ENCODE measurements at places on chromosomes 2 and 18.

GRCh38 chr2:186379052-186379451 is 107.0 kb upstream of the ZC3H15 start:
- DNase-seq = no peak

- DNase-seq = no peak
Observed at GRCh38 chr2:203533676-203534591, 1.2 kb downstream of the RAPH1 start.

- DNase-seq = no peak
Observed at GRCh38 chr18:24485681-24486080, 25.2 kb downstream of the HRH4 start.

- DNase-seq = no peak
Observed at GRCh38 chr2:125652280-125652679, 1003.7 kb upstream of the GYPC start.

DNA sequence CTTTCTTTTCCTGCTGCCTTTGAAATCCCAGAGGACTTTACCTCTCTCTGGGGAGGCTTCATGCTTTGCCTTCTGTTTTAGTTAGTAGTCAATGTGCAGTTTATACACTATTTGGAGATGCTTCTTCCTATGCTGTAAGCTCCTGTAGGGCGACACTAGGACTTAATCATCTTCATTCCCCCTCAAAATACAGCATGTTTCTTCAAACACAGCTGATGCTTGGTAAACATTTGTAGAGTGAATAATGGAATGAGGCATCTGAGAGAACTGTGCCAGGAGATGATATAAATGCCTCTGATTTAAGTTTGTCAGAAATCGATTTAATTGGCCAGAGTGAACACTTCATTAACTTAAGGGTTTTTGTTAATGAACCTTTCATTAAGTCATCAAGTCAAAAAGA is 43.4 kb downstream of the LHCGR start:
- DNase-seq = no peak

- DNase-seq = no peak
Observed at GRCh38 chr2:176997792-176998169, 214.8 kb upstream of the HNRNPA3 start.

GRCh38 chr2:119487434-119488244 is 36.6 kb downstream of the SCTR start:
- DNase-seq = no peak

GRCh38 chr2:20573620-20574422 is 77.1 kb downstream of the HS1BP3 start:
- peak; percentile 58 for DNase-seq

GRCh38 chr2:122491011-122491410 is 735.6 kb downstream of the TSN start:
- no peak for DNase-seq

DNA sequence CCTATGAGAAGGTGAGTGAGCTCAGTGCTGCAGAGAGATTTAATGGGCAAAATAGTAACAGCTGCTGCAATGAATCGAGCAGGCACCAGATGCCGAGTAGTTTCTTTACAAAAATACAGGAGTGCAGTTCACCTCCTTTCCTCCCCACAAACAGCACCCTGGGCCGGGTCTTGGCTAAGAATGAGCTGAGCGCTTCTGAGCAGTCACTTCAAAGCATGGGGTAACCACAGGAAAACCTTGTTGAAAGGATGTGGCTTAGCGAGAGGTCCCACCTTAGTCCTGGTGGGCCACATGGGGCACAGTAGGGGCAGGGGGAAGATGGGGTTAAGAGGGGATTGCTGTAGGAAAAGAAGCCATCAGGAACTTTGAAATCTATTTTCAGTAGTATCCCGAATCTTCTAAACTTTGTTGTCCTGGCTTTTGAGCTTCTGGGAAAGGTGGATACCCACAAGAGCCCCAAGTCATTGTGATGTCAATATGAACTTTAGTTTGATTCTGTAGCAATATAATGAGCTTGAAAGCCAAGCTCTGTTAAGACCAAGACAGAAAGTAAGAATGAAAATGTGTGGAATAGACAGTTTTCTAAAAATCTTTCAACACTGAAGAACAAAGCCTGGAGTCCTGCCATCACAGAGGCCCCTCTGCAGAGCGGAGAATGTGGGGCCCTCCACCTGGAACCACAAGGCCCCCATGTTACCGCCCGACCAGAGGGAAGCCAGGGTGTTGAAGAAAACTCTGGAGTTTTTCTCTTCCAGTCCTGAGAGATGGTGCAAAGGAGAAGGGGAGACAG is 101.0 kb upstream of the ZNF236 start:
- peak; percentile 11 for DNase-seq

DNA sequence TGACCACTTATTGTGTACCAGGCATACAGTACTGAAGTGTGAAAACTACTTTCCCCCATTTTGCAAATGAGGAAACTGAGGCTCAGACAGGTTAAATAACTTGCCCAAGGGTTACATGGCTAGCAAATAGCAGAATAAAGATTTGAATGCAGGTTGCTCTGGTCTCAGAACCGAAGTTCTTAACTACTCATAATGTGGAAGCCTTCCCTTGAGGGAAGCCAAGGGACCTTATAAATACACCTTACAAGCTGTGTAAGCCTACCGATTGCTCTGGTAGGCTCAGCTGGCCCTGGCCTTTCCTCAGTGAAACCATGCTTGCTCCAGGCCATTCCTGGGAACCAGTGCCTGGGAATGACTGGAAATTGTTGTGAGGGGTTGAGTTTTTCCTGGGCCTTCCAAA is 114.6 kb upstream of the CDCA7 start:
- DNase-seq = no peak

DNA sequence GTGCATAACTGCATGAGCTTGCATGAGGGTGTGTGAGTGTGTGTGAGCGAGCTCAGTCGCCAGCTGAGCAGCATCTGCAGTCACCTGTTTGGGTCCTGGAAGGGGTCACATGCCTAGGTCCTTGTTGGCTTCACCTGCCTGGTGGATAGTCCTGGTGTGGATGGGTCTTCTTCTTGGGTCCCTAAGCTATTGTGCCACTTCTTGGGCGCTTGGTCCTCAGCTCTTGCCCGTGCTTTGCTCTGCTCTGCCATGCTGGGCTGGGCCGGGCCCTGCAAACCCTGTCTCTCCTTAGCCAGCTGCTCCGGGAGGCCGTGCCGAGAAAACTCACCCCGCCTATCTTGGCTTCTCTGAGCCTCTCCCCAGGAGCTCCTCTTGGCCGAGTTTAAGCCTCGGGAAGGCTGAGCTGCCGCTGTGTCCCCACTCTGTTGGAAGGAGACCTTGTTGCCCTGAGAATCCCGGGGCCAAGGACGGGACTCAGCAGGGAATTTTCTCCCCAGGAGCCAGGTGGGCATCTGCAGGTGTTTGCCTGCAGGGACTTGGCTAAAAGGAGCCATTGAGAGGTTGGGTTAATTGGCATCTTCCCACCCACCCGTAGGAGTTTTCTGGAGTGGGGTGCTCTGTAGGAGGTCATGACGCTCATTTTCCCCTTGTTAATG is 300.8 kb downstream of the NDUFA10 start:
- DNase-seq = no peak

DNA sequence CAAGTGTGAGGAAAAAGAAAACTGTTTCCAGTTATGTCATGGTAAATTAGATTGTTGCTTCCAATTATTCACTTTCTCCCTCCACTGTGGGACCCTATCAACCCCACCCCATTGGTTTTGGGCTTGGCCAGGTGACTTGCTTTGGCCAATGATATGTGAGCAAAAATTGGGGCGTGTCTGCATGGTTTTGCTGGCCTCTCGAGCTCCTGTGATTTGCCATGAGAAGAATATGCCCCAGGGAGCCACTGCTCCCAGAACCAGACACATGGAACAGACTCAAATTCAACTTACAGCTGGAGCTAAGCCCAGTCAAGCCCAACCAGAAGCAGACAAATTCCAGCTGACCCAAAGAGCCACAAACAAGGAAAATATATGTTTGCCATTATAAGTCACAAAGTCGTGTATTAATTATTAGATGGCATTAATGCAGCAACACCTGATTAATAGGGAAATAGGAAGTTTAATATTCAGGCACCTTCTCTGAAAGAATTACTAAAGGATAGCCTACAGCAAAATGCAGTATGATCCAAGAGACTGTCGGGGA is 248.9 kb downstream of the ANAPC1 start:
- DNase-seq = no peak

- no peak for DNase-seq
Observed at GRCh38 chr2:196163285-196163684, 8.1 kb downstream of the STK17B start.

- DNase-seq = no peak
Observed at GRCh38 chr2:158743466-158743865, 51.7 kb upstream of the DAPL1 start.

- DNase-seq = no peak
Observed at GRCh38 chr2:186130748-186131641, 355.1 kb upstream of the ZC3H15 start.

- no peak for DNase-seq
Observed at GRCh38 chr18:49596687-49597086, 34.8 kb downstream of the LIPG start.

- DNase-seq = no peak
Observed at GRCh38 chr2:60515721-60516226, 37.7 kb downstream of the BCL11A start.

GRCh38 chr2:161204846-161205245 is 44.6 kb downstream of the TANK start:
- DNase-seq = no peak

DNA sequence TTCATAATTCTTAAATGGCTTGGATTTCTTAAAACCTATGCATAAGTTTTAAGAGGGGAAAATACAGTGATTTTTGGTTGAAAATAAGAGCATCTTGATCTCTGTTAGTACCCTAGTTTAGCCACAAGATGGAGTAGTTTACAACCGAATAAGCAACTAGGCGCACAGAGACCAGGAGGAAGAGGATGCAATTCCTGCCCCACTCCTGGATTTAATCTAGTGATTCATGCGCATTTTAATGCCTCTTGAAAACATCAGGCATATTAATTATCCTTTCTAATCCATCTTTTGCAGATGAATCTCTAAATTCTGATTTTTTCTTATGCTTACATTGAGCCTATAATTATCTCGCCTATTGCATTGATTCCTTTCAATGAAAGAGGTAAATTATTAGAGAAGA is 76.7 kb downstream of the MRPS9 start:
- DNase-seq = peak; percentile 25

- peak; percentile 60 for DNase-seq
Observed at GRCh38 chr2:42809819-42810120, 17.4 kb upstream of the HAAO start.

- DNase-seq = no peak
Observed at GRCh38 chr2:96810783-96811192, 5.3 kb upstream of the CNNM3 start.

- no peak for DNase-seq
Observed at GRCh38 chr2:236166796-236167296, 1.3 kb downstream of the GBX2 start.

DNA sequence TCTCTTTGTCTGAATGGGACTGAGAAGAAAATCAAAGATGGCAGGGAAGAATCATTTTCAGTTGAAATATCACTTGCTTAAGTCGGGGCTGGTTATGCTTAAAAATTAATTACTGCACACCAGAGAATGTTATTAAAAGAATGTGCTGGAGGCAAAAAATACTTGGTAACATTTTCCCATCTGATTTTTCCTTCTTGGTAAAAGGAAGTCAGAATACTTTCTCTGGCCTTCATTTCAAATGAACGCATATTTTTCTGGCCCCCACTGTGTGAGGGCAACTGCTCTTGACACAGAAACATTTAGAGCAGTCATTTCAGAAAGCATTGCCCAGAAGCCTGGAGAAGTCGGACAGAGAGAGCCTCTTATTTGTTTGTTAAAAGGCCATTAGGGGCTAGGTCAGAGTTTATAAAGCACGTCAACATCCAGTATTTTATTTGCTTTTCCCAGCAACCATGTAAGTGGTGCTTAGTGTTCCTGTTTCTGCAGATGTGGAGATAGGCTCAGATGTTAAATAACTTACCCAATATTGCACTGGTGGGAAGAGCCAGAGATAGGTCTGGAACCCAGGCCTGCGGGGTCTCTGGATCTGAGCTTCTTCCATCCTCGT is 32.9 kb upstream of the LYPD6B start:
- DNase-seq = no peak

- no peak for DNase-seq
Observed at GRCh38 chr18:77622009-77622692, 372.5 kb downstream of the GALR1 start.

DNA sequence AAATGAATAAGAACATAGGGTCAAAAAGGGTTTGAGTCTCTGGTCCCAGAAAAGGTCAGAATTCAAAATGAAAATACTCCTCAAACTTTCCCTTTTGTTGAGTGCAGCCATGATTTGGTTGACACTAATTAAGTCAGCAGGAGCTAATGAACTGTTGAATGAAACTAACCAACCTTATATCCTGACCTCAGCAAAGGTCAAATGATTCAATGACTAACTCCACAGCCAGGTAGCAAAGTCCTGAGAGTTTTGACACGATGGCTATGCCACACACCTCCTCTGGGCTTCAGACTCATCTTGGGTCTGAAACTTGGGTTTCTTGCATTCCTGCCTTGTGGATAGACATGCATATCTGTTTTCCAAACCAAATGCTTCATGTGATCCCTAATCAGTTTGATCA is 172.3 kb downstream of the INO80D start:
- DNase-seq = no peak

DNA sequence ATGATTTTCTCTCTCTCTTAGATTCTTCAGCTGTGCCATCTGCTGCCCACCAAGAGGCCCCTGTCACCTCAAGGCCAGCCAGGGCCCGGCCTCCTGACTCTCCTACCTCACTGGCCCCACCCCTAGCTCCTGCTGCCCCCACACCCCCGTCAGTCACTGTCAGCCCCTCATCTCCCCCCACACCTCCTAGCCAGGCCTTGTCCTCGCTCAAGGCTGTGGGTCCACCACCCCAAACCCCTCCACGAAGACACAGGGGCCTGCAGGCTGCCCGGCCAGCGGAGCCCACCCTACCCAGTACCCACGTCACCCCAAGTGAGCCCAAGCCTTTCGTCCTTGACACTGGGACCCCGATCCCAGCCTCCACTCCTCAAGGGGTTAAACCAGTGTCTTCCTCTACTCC is 9.4 kb upstream of the GMPPA start:
- no peak for DNase-seq

GRCh38 chr18:32934201-32934600 is 161.4 kb upstream of the KLHL14 start:
- DNase-seq = no peak

DNA sequence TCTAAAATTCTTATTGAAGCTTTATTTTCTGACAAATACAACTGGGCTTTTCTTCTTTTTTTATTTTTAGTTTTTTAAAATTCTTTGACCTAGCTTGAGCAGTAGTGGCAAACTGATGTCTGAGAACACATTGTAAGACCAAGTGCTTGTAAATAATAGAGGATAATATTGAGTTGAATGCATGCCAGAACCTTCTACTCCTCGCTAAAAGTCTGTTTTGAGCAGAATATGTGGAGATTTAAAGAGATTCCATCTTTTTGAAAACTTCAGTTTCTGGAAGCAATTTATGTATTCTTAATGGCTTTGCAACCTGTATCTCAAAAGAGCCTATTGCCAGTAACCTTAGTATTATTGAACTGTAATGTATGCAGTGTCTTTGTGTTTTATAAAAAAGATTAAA is 148.3 kb downstream of the KCNJ3 start:
- DNase-seq = no peak

GRCh38 chr2:234601213-234601612 is 104.3 kb upstream of the ARL4C start:
- no peak for DNase-seq
